ENCODE measurements at places on chromosomes 3 and 15.

DNA sequence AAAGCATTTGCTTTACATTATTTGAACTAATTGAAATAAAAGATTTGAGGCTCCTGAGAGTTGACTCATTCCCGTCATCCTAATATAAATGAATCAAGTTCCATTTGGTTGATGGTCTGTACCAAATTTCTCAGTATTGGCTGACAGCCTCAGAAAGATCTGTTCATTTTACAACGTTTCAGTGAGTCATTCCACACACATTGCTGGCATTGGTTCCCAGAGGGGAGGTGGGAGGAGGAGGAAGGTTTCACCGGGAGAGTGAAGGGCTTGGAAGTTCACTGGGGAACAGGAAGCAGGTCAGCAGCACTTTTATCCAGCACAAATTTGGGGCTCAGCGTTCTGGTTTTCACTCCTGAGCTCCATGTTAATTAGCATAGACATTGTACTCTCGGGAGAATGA is 176.7 kb upstream of the CADPS start:
- DNase-seq: no peak

- DNase-seq: no peak
Observed at GRCh38 chr3:79506751-79507150, 261.0 kb downstream of the ROBO1 start.

- peak; percentile 65 for DNase-seq
Observed at GRCh38 chr15:81809543-81809942, 236.3 kb downstream of the MEX3B start.

- DNase-seq: no peak
Observed at GRCh38 chr3:186724911-186725310, 7.8 kb downstream of the KNG1 start.

DNA sequence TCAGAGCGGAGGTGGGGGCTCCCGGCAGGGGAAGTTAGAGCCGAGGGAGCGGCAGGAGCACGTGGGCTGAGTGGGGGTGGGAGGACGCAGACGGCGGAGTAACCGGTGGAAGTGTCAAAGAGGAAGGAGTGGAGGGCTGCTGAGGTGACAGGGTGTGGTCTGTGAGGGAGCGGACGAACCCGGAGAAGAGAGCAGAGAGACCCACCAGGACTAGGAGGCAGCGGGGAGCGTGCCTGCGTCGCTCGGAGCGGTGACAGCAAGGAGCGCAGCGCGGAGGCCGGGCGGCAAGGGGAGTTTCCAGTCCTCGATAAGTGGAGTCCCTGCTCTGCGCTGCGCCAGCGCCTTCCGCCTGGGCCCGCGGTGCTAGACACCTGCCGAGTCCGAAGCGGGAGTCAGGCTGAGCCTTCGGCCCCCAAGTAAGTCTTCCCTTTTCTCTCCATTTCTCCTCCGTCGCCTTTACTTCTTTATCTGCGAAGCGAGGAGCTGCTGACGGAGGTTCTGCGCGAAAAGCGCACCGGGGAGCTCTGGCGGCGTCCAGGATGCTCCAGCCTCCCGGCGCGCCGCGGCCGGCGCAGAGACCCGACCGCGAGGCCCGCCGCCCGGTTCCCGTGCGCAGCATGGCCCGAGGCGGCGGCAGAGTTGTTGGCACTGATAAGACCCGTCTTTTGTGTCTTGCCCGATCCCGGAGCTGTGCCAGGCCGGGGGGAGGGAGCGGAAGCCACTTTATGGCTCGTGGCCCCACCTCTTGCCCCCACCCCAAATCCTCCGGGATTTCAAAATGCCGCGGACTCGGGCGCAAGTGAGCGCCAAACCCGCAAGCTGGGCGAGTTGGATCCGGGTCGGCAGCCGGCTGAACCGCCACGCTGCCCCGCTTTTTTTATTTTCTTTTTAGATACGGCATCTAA is 533.0 kb upstream of the SEMA6D start:
- DNase-seq: peak; percentile 33

DNA sequence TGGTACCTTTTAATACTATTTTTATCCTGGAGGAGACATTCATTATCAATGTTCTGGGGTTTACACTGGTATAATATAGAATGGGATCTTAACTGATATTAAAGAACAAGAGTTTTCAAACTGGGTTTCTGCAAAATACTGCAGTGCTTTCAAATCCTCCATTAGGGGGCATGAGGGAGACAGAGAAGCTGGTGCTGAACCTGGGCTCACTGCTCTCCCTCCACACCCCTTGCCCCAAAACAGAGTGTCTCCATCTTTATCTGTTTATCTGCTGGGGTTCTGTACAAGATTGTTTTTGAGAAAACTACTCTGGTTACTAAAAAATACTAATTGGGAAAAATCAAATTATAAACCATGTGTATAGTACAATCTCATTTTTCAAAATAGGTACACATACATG is 41.7 kb downstream of the CADPS start:
- no peak for DNase-seq

DNA sequence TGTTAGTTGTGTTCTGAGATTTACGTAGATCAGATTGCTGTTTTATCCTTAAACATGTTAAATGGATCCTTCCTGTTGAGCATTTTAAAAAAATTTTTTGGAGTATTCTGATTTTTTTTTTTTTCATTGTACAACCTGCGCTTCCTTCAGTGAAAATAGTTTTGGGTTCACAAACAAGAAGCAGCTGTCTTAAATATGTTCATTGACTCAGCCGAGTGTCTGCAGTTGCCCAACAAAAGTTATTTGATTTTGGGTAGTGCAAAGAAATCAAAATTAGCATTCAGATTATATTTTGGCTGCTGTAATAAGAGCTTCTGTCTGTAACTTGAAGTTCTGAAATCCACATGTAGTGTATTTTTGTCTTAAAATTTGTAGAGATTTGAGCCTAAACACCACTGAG is 148.2 kb downstream of the BBX start:
- no peak for DNase-seq

DNA sequence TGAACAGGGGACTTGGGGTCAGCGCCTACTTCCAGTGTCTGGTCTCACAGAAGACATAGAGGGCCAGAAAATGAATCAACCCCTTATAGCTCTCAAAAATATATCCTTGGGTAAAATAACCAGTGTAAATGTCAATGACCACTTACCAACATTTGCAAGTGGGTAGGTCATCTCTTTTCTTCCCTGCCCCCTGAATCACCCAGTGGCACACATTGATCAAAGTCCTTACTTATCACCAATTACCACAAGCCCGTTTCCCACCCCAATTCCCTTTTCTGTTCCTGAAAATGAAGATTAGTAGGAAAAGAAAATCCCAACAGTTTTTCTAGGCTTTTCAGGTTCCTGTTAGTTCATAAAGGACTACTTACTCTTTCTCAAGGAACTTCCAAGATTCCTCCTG is 70.5 kb upstream of the HEG1 start:
- DNase-seq: no peak

DNA sequence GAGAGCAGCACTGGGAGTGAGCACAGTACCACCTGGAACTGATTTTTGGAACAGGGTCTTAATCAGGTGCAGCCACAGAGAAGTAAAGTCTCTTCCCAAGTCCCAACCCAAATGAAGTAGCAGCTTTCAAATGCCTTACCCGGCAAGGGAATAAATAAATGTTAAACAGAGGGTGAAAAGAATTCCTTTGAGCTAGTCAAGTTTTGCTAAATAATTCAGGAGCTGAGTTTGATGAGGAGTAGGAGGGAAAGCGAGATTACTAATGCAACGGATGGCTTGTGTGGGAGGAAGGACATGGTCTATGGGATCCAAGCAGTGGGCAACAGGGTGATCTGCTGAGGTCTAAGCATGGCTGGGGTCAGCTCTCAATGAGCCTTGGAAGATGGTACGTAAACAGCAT is 204.5 kb upstream of the ST8SIA2 start:
- DNase-seq: no peak

- no peak for DNase-seq
Observed at GRCh38 chr3:8800016-8800415, 30.6 kb upstream of the OXTR start.

- no peak for DNase-seq
Observed at GRCh38 chr3:196423044-196423781, 9.0 kb downstream of the UBXN7 start.

- DNase-seq: no peak
Observed at GRCh38 chr3:8929860-8930259, 33.4 kb downstream of the RAD18 start.

DNA sequence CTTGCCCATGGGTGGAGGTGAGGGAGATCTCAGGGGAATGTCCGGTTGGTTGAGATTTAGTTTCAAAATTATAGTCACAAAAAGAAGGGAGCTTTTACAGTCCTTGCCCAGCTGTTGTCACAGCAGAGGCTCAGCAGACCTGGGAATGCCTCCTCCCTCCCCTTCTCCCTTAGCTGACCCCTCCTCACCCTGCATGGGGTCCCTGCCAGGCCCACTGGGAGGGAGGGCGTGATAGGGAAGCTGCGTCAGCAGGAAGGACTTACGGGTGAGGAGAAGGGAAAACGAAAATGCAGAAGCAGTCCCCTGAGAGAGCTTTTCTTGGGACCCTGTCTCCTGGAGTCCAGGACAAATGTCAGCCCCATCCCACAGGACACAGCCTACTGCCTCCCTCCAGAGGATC is 18.9 kb downstream of the SCN5A start:
- no peak for DNase-seq

DNA sequence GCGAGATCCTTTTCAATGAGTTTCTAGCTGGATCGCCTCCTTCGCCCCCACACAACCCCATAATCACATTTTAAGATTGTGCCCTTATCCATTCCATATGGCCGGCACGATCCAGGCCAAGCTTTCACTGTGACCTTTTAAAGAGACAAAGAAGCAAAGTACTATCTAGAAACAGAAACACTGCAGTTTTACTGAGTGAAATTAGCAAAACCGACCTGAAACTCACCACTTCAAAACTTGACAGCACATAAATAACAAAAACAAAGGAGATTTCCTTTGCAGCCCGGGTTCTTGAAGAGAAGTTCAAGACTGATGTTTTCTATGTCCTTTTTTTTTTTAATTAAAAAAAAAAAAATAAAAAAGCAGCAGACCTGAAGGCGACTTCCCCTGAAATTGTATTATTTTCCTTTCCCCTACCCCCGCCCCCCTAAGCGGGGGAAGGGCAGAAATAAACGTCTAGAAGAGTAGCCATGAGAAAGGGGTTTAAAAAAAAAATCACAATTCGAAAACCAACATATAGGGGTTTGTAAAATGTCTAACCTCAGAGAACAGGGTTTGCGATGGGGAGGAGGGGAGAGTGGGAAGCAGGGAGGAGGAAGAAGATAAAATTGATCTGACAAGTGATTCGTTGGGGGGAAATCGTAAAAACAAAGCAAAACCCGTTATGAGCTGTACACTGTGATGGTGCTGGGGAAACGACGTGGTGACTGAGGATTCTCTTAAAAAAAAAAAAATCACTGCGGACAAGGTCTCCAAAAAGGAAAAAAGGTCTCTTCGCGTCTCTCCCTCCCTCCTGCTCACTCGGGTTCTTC is 1.5 kb downstream of the SATB1 start:
- DNase-seq: no peak

DNA sequence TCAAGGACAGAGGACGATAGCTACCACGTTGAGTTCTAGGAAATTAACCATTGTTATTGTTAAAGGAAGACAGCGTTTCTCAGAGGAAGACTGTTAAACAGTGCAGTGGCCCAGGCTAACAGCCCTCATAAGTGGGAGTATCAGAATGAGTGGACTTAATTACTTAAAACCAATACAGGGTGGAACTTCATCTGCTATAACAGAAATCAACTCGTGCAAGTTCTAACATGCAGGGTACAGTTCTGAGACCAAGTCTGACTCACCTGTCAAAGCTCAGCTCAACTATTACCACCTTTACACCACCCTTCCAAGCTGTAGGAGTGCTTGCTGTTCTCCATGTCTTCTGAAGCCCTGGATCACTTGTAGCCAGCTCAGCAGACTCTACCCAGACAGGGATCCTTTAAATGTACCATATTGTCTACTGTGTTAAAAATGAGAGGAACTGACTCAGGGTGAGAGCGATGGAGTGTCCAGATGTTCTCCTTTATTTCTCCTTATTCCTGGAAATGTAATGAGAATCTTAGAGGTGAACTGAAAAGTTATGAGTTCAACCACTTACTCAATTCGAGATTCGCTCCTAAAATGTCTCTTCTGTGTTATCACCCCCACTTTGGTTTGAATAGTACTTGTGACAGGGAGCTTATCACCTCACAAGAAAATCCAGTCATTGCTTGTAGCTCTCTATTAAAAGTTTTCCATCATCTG is 26.5 kb downstream of the CD86 start:
- no peak for DNase-seq

GRCh38 chr15:53196242-53196641 is 406.1 kb upstream of the ONECUT1 start:
- no peak for DNase-seq

GRCh38 chr15:82931221-82931620 is 21.3 kb downstream of the HOMER2 start:
- DNase-seq: no peak

- no peak for DNase-seq
Observed at GRCh38 chr3:170911051-170911450, 2.6 kb upstream of the EIF5A2 start.

- DNase-seq: no peak
Observed at GRCh38 chr3:135072431-135072830, 277.4 kb downstream of the EPHB1 start.

DNA sequence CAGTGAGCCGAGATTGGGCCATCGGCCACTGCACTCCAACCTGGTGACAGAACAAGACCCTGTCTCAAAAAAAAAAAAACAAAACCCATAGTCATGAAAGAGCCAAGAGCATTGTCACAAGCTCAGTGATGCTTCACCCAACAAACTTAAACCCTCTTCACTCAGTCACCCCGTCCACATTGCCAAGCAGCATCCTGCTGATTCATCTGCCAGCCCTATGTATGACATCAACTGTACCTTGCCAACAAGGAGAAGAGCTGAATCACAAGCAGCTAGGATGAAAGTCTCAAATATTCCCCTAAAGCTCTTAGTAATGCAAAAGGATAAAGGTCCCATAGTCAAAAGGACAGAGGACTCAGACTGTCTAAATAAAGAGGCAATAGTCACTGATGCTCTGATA is 90.0 kb downstream of the ANO10 start:
- no peak for DNase-seq

DNA sequence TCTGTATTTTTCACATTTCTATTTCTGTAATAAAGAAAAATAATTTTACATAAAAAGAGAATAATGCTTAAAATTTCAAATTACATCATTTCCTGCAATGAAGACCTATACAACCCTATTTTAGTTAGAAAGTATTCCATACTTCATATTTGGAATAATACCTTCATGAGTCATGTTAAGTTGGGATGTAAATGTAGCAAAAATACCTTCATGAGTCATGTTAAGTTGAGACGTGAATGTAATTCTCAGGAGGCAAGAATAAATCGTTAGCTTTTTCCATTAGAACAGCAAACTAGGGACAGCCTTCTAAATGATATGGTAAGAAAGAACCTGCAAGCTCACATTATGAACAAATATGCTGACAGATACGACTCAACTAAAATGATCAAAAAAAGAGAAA is 91.9 kb downstream of the NAALADL2 start:
- DNase-seq: no peak

GRCh38 chr3:52053307-52054304 is 2.8 kb downstream of the DUSP7 start:
- peak; percentile 61 for DNase-seq

DNA sequence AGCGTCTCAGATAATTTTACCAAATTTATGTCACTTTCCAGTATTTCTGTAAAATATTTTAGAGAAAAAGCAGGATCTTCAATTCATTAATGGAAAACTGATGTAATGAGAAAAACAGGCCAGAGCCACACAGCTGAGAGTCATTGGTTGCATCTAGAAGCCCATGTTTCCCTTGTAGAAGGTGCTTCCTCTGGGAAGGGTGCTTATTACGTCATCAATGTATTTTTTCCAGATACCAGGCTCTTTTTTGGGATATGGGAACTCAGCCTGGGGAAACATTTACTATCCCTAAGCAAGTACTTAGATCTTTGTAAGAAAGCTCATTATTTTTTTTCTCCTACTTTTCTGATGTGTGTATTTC is 89.1 kb upstream of the PHLDB2 start:
- DNase-seq: no peak

- no peak for DNase-seq
Observed at GRCh38 chr3:134102976-134103375, 73.3 kb upstream of the SLCO2A1 start.

Measured in caudate nucleus (tissue), 63 donors.